Activated CD4-positive, alpha-beta T cell treated with anti-CD3 and anti-CD28 coated beads for 36 hours (primary cell): ENCODE measurements at places on chromosomes 2 and 18. TPM values are rescaled to one million over a fixed set of nuclear protein-coding genes. Genes with fewer than 3 reads are reported as not detected.

GRCh38 chr2:8876628-8877027 is 39.2 kb upstream of the KIDINS220 start:
- H3K36me3 ChIP-seq, result no peaks in the 10 kb centered on the region
- no peaks in the 10 kb centered on the region for H3K4me1 ChIP-seq
- no peak overlapping the region for H3K4me3 ChIP-seq
- DNase-seq, result no peak
- H3K27ac ChIP-seq, result no peak overlapping the region

The DLX1 gene
- total RNA-seq, result not detected

DNA sequence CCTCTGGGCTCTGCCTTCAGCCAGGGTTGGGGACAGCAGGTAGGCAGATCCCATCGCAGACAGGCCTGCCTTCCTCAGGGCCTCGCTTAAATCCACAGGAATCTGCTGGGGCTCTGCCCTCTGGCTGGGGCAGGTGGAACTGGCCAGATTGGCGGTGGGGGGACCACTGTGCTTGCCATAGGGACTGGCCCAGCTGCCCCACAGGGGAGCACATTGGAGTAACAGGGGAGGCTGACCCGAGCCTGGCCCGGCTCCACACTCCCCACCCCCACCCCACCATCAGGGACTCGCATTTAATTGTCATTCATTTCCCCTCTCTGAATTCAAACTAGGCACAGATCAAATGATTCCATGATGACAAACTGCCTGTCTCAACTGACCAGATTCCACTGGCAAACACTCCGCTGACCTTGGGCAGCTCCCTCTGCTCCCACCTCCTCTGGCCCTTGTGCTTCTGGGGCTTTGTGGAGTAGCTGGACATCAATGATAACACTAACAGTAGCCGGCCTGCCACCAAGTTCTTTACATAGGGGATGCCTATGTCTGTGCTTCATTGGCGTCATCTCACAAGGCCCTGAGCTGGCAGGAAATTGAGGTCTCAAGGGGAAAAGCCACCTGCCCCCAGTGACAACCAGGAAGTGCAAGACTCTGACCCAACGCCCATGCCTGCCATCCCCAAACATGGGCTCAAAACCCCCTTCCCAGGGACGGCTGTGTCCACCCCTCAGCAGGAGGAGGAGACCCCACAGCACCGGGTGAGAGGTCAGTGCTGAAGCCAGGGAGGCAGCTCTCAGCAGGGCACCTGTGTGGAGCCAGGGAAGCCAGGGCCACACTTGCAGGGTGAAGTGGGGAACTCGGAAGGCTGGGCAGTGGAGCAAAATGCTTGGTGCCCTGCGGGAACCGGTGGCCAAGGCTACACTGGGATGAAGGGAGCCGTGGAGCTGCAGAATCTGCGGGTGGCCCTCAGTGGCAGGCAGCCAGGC is 2.1 kb upstream of the B3GNT7 start:
- H3K4me1 ChIP-seq, result peaks cover 18% of the 10 kb centered on the region
- DNase-seq, result peak; percentile 48
- H3K27ac ChIP-seq, result peak overlapping the region; percentile 62
- peaks cover 28% of the 10 kb centered on the region for H3K27me3 ChIP-seq
- H3K36me3 ChIP-seq, result no peaks in the 10 kb centered on the region

- peak overlapping the region; percentile 95 for H3K4me3 ChIP-seq
- peaks cover 24% of the 10 kb centered on the region for H3K36me3 ChIP-seq
- no peaks in the 10 kb centered on the region for H3K27me3 ChIP-seq
Observed at GRCh38 chr18:51196118-51196810, 1.2 kb downstream of the MEX3C start.

The KLHL29 gene
- total RNA-seq, result 2.0 TPM

DNA sequence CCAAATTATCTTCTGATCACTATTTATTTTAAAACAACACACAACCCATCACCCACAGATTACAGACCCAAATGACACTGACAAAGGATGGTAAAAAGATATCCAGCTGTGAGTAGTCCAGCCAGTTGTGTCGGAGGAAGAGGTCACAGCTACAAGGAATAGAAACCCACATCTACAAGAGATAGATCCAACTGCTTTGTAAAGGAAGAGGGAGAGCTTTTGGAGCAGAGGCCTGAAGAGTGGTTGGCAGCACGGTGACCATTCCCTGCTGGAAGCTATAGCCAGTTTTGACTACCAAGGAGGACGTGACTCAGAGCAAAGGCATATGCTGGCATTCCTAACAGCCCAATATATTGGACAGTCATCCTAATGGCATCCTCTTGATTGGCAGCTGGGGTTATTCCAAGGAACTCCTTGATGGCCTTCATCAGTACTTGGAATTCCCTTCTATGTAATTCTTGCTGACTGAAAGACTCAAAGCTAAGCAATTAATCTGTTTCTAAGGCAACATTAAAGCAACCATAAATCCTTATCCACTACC is 17.1 kb downstream of the SLC8A1 start:
- no peak overlapping the region for H3K4me3 ChIP-seq
- H3K27me3 ChIP-seq, result peaks cover 2% of the 10 kb centered on the region
- DNase-seq, result no peak
- no peaks in the 10 kb centered on the region for H3K36me3 ChIP-seq

The SNTG2 gene
- 0.57 TPM for total RNA-seq

The NBEAL1 gene
- total RNA-seq, result 13.0 TPM

DNA sequence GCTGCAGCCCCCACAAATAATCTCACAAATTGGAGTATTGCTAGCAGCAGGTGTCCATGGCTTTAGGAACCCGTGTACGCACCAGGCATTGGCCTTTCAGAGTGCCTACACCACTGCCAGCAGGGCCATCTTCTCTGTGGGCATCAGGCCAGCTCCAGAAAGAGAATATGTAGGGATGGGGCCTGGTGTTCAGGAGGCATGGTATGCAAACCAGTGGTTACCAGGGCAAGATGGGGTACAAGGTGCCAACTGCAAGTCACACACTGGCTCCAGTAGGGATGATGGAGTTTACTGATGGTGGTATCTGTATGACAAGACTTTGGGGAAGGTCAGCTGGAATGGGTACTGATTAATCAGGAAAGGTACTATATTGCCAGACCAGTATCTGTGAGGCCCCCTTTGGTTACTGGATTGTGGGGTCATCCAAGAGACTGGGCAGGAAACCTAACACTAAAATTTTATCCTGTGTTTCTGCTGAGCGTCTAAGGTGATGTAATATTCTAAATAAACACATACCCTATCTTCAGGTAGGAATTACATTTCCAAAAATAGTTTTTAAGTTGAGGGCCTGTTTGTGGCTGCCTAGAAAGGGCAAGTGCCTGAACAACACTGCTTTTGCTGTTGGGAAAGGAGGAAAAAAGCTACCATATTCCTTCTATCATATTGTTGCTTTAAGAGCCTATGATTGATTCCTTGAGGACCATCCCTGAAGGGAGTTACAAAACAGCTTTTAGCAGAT is 9.0 kb downstream of the CNOT9 start:
- no peaks in the 10 kb centered on the region for H3K27me3 ChIP-seq
- H3K27ac ChIP-seq, result peak overlapping the region; percentile 9
- H3K4me3 ChIP-seq, result no peak overlapping the region
- H3K4me1 ChIP-seq, result peaks cover 54% of the 10 kb centered on the region
- DNase-seq, result no peak
- peaks cover 36% of the 10 kb centered on the region for H3K36me3 ChIP-seq

GRCh38 chr2:72112981-72113846 is 34.4 kb downstream of the CYP26B1 start:
- H3K36me3 ChIP-seq, result no peaks in the 10 kb centered on the region
- H3K4me1 ChIP-seq, result no peaks in the 10 kb centered on the region
- peaks cover 9% of the 10 kb centered on the region for H3K27me3 ChIP-seq

DNA sequence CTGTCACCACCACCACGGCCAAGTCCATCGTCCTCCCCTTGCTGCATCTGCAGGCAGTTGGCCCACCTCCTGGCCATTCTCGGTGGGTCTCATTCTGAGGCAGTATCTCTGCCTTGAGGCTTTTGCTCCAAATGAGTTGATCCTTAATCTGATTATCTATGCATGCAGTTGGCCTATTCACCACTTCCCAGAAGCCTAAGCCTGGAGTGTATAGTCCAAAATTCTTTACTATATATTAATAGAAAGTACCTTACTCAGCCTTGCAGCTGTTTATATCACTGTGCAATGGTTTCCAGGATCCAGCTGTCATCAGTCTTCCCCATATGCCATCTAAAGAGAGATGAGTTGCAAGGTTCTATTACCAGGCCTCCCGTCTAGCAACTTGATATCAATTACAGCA is 292.4 kb downstream of the SS18 start:
- H3K27me3 ChIP-seq, result peaks cover 4% of the 10 kb centered on the region
- no peak overlapping the region for H3K27ac ChIP-seq
- H3K36me3 ChIP-seq, result no peaks in the 10 kb centered on the region
- no peaks in the 10 kb centered on the region for H3K4me1 ChIP-seq

DNA sequence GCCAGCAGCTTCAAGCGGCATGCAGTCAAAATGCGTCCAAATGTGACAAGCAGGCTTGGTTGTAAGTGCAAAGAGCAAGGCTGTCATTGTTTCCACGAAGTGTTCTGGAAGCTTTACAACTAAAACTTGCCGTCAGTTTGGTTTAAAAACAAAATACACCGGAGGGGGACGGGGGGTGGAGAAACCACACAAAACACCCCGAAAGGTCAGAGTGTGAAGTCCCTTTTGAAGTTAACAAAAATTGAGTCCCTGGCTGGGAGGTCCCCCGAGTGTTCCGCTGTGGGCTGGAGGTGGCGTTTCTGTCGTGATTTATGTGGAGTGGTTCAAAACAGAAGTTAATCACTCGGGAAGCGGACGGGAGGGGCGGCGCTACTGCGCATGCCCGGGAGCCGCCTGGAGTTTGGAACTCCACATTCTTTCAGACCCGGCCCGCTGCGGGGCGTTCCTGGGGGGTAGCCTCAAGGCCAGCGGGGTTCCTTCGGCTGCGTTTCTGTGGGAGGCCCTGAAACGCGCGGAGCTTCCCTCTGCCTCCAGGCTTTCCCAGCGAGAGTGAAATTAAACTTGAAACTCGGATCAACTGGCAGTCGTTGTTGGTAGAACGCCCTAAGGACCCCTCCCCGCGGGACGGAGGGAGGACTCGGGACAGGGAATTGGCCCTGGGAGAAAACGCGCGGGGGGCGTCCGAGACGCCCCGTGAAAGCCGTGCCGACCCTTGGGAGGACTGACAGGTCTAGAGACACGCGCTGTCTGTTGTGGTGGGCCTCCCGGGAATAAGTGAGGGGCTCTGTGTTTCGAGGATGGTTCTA is 1.4 kb downstream of the TGIF1 start:
- peaks cover 26% of the 10 kb centered on the region for H3K36me3 ChIP-seq
- peak overlapping the region; percentile 94 for H3K4me3 ChIP-seq
- peak overlapping the region; percentile 99 for H3K27ac ChIP-seq
